ENCODE measurements at places on chromosomes 2 and 18.

- no peak for DNase-seq
These were observed 762 bp downstream of the INO80C start for GRCh38 chr18:35497027-35497369.

DNA sequence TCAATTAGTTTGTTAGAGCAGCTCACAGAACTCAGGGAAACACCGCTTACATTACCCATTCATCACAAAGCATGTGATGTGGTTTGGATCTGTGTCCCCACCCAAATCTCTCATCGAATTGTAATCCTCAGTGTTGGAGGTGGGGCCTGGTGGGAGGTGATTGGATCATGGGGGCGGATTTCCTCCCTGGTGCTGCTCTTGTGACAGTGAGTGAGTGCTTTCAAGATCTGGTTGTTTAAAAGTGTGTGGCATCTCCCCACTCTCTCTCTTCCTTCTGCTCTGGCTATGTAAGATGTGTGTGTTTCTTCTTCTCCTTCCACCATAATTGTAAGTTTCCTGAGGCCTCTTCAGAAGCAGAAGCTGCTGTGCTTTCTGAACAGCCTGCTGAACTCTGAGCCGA, 63.5 kb upstream of the AGPS start:
- no peak for DNase-seq

GRCh38 chr18:3152294-3152693, 67.5 kb downstream of the MYOM1 start:
- DNase-seq, result no peak

- no peak for DNase-seq
These were observed 95.9 kb upstream of the MBOAT2 start for GRCh38 chr2:9099341-9099751.

DNA sequence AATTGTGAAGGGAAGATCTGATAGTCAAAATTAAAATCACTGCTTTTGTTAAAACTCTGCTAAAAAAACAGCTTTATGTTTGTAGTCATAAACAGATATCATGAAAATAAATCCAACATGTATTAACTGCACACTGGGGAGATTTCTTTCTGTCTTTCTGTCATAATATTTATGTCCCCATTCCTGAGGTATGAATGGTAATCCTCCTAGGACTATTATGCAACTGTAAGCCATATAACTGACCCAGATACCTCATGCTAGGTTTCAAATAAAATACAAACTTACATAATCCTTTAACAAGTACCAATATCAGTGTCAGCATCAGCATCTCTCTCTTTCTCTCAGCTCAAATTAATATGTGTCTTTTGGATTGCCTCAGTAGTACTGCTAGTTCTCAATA, 18.2 kb downstream of the IFIH1 start:
- DNase-seq, result no peak

DNA sequence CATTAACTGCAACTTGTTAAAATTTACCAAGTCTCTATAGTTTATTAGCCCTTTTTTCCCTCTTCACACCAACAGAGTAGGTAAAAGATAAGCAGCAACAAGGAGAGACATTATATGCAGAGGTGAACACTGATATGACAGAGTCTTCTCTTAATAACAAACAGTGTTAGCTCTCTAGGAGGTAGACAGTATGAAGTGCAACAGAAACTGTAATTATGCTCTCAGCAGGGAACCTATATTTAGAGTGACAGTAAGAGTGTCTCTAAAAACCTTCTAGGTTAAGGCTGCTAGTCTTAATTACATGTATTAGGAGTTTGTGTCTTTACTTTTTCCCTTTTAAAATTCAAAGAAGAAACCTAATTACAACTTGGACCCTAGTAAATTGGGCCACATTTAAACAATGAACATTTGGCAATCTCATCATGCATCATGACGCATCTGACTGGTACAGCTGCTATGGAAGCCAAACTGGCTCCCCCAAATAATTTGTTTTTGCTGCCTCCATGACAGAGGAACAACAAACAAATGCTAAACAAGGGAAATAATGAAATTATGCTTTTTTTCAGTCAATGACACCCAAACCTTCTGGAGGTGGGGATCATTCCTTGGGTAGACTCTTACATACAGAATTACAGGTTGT, 69.9 kb upstream of the MMADHC start:
- no peak for DNase-seq

- DNase-seq, result no peak
These were observed 105.5 kb downstream of the BCL11A start for GRCh38 chr2:60447943-60448342.

GRCh38 chr18:24354278-24354677, 43.3 kb downstream of the OSBPL1A start:
- no peak for DNase-seq

- DNase-seq, result no peak
These were observed 584.0 kb upstream of the CHAC2 start for GRCh38 chr2:53183581-53183980.

DNA sequence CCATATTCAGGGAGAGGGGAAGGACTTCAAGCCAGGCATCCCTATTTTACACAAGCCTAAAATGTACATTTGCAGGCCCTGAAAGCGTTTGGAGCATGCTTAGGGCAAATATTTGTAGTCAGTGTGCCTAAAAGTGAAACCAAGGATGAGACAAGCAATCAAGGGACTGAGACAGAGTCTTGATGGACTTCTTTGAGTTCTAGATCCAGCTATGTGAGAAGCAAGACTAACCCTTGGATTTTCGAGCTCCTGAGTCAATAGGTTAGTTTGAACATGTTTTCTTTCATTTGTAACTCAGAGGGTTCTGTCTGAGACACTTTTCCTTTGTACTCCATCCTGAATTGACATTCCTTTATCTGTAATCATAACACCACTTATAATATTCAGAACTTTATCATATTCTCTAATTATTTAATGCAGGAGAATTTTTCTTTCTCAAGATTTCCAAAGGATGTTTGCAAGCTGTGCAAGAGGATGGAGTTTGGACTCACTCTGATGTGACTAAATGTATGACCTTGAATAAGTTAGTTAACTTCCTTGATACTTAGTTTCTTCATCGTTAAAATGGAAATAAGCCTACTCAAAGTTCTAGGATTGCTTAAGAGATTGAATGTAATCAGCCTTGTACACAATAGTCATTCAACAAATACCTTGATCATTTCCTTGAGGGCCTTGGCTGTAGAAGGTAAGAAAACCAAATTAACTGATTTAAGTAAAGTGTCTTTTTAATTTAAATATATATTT, 1237.8 kb upstream of the ZEB2 start:
- DNase-seq, result no peak

DNA sequence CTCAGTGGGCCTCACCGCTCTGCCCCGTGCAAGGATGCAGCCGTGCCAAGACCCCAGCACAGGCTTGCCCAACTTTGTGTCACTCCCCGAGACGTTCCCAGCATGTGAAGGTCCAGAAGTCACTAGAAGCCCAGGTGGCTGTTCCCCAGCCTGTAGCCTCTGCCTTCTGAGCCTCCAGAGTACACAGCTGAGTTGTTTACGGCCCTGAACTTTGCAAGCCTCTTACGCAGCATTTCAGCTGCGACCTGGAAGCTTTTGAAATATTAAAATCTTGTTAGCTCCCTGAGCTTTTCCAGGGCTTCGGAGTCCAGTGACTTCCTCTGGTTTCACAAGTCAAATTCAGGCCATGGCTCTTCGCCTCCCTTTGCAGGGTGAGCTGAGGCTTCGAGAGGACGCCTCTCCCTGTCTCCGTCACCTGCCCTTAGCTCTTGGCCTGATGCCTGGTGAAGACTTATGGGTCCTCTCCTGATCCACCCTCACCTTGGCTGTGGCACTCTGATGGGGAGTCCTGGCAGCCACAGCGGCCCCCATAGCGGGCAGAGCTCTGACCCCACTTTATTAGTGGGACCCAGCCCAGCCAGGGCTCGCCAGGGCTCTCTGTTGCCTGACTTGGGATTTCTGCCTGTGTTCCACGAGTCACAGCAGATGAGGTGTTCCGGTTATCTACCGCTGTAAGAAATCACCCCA, 76.5 kb upstream of the HPCAL1 start:
- no peak for DNase-seq

DNA sequence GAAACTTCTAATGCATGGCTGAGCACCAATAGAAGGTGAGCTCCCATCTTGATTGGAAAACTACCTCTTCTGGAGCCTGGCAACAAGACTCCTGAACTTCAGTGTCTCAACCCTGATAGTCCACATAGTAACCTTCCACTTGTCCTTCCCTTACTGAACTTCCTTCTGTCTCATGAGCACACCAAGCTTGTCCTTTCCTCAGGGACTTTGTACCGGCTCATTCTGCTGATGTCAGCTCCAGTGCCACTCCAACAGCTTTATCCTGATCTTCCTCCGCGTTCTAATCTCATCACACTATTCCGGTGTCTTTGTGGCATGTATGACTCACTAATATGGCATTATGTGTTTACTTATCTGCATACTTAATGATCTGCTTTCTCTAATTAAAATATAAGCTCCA, 862.0 kb upstream of the ID2 start:
- DNase-seq, result no peak

GRCh38 chr2:9461079-9461478, 13.3 kb upstream of the IAH1 start:
- no peak for DNase-seq

- DNase-seq, result no peak
These were observed 556.9 kb upstream of the SETBP1 start for GRCh38 chr18:44123743-44124142.

GRCh38 chr2:43325107-43325811, 98.9 kb upstream of the ZFP36L2 start:
- DNase-seq, result no peak

GRCh38 chr2:192035731-192036442, 158.8 kb downstream of the TMEFF2 start:
- DNase-seq, result no peak

- no peak for DNase-seq
These were observed 628 bp upstream of the PTPN2 start for GRCh38 chr18:12884406-12885323.

GRCh38 chr2:216827073-216827720, 32.7 kb downstream of the TNP1 start:
- no peak for DNase-seq

- no peak for DNase-seq
These were observed 1.6 kb upstream of the CXXC1 start for GRCh38 chr18:50289108-50289443.

GRCh38 chr18:28256166-28256565, 79.2 kb upstream of the CDH2 start:
- DNase-seq, result no peak
